AG04449 (cell line): ENCODE measurements at places on chromosomes 12 and 14.

- no peak for DNase-seq
These were observed 434.4 kb downstream of the RGS6 start for GRCh38 chr14:72366619-72367018.

- DNase-seq: no peak
These were observed 17.7 kb upstream of the CD27 start for GRCh38 chr12:6426882-6427671.

GRCh38 chr12:44465139-44465538 is 411.0 kb downstream of the NELL2 start:
- DNase-seq: no peak

GRCh38 chr14:89428546-89429198 is 11.6 kb upstream of the FOXN3 start:
- no peak for DNase-seq

GRCh38 chr14:88228522-88229236 is 94.4 kb downstream of the KCNK10 start:
- DNase-seq: no peak

DNA sequence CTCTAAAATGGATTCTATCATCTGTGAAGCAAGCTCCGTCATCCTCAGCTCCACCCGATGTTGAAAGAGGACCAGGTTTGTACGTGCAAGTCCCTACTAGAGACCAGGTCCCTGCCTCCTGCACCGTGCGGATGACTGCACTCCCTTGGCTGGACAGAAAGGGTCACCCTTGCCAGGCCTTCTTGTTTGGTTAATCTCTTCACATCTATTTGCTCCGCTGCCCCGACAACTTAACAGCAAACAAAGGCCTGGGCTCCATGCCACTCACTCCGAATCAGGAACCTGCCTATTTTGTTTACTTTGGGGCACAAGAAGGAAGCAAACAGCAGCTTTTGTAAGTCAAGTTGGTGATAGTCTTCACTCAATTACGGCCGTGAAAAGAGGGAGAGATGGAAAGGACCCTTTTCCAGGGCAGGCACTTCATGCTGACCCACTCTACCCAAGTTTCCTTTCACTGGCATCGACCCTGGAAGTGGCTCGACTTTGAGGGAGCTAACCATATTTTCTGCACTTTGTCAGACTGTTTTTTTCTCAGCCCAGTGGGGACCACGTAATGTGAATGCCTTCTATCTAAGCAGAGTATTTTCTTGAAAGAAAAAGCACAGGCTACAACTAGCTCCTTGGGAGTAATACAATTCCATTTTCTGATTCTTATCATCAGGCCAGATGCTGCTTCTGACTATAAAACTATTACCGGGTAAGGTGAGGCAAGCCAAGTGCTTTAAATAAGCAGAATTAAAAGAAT is 202.6 kb downstream of the FOXN3 start:
- no peak for DNase-seq

GRCh38 chr14:51576117-51576430 is 75.6 kb upstream of the FRMD6 start:
- DNase-seq: no peak

DNA sequence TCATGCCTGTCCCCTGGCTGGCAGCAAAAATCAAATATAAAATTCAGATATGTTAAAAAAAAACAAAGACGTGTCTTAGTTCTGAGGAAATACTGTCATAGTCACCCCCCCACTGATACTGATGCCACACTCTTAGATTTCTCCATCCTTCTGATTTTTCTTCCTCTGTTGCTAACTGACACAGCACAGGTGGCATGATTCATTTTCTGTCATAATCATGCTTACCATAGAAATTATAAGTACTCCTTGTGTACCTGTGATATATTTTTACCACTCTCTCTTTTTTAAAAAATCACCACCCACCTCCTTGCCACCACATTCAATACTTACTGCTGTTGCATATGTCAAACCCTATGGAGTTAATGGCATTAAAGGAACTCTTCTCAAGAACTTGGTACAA is 209.2 kb downstream of the PPM1H start:
- DNase-seq: no peak

GRCh38 chr12:26813812-26814211 is 19.2 kb downstream of the ITPR2 start:
- DNase-seq: no peak

DNA sequence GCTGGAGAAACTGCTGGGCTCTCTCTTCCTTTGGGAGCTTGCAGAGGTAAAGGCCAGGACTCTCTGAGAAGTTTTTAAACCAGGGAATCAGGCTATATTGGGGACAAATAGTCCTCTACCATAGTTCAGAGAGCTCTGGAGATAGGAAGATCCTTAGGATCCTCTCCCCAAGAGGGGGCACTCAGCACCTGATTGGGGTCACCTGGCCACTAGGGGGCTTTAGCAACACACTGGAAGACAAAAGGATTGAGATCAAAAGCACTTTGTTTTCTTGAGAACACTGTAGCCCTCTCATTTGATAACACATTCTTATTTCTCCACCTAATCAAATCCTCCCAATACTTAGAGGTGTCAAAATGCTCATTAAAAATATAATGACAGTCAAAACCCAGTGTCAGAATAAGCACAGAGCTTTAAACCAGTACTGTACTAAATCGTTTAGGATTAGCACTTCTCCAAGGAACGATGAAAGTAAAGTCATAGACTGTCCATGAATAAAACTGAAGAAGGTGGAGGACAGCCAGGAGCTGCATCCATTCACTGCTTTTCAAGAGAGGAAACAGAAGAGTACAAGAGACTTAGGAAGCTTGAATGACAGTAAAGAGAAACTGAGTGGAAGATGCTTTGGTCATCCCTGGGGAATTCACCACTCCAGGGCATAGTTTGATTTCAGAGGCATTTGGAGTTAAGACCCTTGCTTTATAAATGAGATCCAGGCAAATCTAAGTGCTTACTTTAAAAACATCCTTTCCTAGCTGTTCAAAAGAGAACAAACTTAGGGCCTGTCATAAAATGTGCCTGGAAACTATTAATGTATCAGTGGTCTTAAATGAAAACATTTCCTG is 26.5 kb downstream of the BMP4 start:
- no peak for DNase-seq

DNA sequence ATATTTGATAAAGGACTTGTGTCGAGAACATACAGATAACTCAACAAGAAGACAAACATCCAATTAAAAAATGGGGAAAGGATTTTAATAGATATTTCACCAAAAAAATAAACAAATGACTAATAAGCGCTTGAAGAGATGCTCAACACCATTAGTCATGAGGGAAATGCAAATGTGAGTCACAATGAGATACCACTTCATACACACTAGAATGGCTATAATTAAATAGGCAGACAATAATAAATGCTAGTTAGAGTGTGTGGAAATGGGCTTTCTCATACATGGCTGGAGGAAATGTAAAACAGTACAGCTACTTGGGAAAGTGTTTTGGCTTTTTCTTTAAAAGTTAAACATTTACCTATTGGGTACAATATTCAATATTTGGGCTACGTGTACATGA is 34.8 kb downstream of the DLK1 start:
- peak; percentile 63 for DNase-seq

DNA sequence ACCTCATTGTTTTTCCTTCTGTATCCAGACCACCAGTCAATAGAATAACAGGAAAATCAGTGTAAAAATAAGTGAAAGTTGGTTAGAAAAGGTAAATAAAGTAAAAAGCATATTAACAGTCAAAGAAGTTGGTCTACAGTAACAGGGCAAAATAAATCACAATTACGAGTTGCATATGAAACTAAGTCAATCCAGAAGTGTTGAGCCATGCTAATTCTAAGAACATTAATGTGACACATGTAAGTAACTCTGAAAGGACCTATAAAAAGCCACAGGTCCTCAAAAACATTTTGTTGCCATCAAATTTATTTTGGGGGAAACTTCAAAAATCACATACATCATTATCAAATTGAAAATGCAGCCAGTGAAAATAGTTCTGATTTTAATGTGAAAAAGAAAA is 56.4 kb downstream of the LRP6 start:
- no peak for DNase-seq

- DNase-seq: no peak
These were observed 172.2 kb downstream of the PTPRO start for GRCh38 chr12:15494329-15495046.

DNA sequence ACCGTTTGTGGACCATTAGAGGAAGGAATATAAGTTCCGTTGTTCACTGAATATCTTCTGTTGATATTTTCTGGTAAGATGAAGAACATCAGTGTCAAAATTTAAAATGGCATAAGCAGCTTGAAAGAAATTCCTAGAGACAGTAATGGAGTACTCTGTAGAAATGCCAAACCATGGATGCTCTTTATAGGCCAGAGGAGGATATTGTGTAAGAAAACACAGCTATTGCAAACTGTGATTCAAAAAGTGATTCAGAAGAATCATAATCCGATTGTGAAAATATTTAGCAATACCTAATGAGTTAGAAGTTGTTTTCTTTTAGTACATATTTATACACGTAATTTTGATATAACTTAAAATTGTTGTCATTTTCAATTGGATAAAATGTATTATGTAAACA is 102.8 kb downstream of the SLC16A7 start:
- DNase-seq: peak; percentile 44

DNA sequence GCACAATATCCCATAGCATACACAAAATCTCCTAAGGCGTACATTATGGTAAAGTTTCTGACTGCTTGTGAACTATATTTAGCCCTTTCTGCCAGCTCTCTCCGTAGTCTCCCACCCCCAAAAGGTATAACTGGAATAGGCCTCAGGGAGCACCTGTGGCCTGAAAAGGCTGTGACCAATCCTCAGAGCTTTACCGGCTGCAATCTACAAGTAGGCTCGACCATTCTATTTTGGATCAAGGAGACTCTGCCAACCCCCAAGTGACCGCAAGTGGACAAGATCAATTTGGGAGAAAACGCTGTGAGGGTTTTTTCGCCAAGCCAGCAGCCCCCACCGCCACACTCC is 1.2 kb downstream of the PPTC7 start:
- no peak for DNase-seq

DNA sequence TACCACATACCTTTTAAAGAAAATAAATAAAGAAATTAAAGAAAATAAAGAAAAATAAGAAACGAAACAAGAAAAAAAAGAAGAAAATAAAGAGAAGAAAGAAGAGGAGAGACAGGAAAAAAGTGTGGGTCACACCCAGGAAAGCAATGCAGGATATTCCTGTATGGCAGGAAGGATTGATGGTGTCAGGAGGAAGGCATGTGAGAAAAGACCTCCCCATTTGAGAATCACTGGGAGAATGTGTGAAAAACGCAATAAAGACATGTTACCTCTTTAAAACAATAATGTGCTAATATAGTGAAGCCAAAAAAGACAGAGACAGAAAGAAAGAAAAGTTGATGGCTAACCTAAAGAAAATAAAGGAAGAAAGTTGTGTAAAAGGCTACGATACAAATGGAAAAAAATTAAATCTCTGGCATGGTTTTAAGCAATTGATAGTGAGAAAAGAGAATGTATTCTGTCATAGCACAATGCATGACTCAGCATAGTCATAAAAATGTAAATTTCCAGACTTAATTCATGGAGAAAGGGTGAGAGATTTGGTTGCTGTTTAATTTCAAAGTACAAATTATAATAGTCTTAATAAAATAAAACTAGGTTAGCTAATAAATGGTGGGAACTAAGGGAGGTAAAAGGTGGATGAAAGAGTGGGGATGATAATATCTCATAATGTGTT is 24.3 kb upstream of the FOXG1 start:
- no peak for DNase-seq

DNA sequence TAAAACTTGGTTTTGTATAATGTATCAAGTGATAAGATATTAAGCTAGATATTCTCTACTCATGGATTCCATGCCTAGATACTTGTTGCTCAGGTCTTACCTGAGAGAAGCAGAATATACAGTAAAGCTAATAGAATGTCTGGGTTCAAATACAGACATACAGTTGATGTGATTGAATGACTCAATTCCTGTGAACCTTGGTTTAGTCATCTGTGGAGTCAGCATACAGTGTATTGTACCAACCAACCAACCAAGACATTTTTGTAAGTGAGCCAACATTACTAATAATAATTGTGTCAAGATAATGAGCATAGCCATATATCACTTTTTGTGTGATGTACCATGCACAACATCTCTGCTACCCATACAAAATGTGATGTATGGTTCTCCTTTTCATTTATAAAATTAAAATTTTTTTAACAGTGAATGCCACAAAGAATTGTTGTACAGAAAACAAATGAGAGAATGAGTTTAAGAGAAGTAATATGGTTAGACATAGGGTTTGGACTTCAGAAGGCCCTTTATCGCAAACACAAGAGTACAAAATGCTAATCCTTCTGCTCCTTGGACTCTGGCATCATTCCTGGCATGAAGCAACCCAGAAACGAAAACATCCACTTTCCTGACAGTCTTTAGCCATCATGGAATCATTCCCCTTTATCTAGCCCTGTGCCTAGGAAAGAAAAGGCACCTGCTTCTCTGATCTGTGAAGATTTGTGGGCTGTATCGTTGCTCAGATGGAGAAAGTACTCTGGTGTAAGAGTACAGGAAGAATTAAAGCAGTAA is 977.2 kb upstream of the USP15 start:
- no peak for DNase-seq

DNA sequence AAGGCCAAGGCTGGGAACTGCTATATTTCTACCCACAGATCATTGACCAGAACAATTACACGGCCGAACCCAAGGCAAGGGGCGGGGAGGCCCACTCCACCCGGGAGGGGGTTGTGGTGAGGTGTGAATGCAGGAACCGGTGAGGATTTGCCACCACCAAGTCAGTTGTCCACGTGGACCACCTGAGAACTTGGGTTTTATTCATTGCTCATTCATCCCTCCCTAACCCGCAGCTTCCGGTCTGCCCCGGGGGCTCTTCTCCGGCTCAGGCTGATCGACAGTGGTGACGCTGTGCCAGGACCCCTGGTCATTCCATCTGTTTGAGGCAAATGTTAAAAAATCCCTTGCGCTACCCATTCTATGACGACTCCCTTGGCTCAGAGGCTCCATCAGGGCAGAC is 127.7 kb upstream of the RTL1 start:
- DNase-seq: no peak

GRCh38 chr14:59208224-59208814 is 19.9 kb downstream of the DAAM1 start:
- no peak for DNase-seq

GRCh38 chr14:94462219-94462551 is 9.6 kb upstream of the SERPINA11 start:
- no peak for DNase-seq

GRCh38 chr12:113285679-113286610 is 49.0 kb downstream of the SLC8B1 start:
- no peak for DNase-seq
